ENCODE measurements at places on chromosomes 6 and 20.

DNA sequence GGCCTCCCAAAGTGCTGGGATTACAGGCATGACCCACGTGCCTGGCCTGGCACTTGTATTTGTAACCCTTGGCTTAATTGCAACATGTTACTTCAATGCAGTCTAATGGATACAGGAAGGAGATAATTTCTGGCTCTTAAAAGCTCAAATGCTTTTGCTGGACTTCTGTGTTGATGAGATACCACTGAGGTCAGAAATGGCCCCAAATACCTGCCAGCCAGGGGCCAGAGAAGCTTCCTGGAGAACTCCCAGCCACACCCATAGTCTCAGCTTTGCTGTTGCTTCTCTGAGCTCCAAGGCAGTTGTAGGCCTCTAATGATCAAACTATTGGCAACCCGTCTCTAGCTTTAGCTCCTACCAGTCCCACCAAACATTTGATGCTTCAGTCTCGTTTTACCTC lies 14.2 kb upstream of the ZNFX1 start:
- no peak for DNase-seq

GRCh38 chr6:159981403-159982245 lies 12.7 kb downstream of the IGF2R start:
- DNase-seq: peak; percentile 73

DNA sequence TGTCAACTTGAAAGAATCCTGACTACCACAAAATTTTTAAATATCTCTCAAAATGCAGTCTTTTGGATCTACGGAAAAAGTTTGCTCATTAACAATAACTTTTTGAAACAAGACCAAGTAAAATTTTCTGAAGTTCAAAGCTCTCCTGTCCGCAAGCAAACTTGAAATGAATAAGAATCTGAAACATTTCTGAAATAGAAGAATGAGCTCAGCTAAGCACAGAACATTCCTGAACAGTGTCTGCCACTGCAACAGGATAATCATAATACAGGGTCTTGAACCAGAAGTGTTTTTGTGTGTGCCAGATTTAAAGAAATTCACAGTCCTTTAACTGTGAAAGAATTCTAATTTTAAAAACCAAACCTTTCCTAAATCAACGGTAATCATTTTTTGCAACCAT lies 49.1 kb upstream of the TASP1 start:
- no peak for DNase-seq

DNA sequence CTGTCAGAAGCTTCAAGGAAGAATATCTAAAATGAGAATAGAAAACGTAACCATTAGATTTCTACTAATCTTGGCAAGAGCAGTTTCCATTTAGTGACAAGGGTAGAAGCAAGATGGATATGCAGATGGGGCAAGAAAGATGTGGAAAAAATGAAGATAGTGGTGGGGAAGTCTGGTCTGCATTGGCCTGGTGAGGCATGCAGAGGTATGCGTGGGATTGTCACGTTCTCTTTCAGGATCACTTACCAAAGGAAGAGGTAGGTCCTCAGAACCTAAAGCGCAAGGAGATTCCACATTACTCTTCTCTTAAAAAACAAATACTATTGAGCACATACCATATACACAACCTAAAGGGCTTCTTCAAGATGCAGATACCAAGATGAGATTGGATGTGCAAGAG lies 238.7 kb downstream of the UST start:
- no peak for DNase-seq

- peak; percentile 52 for DNase-seq
These were observed 47.1 kb downstream of the DST start for GRCh38 chr6:56595490-56596122.

DNA sequence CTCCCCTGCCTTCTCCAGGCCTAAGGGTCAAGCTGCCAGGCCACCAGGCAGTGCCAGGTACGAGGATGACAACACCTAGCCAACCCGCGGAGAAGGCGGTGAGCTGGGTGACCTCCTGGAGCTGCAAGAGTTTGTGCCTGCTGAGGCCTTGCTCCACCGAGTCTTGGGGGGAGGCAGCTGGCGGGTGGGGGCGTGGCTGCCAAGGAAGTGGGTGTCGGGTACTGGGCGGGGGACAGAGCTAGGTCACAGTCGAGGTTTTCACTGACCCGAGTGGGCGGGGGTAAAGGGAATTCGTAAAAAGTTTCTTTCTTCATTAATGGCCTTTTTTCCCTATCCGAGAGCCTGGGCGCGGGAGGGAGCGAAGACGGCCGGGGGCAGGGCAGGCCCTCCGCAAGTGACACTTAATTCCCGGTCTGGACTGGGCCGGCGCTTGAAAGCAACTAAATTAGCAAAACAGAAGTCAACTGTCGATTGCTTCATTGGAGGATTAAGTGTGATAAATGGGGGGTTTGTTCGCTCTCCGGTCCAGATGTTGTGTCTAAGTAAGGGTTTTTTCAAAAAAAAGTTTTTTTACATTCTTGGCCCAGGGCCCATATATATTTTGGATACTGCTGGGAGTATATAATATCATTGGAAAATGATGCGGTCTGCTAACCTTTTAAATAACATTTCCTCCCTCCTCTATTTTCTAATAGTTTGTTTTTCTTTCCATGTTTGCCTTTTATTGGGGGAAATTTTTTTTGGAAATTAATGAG lies 43.1 kb upstream of the FOXP4 start:
- no peak for DNase-seq

DNA sequence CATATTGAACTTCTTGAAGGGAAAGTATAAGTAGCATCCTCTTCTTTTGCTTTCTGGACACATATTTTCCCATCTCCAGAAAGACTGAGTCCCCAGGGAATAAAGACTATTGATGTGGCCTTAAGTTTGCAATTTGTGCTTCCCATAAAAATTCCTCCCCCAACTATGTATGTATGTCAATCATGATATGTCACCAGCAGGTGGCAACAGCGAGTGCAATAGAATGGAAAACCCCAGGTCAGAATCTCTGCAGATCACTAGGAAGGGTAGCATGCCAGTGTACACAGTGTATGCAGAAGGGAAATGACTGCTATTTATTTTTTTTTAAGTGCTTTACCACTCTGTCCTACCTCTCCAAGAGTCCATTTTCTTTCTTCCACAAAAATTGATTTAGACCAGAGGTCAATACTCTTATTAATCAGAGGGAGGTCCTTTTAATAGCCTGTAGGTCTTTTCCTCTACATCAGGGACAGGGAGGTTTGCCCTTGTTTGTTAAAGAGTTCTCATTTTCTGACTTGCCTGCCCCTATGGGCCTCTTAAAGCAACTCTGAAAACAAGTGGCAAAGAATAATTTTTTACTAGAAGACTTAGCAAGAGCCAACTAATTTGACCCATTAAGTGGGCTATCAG lies 61.4 kb downstream of the BMP2 start:
- peak; percentile 46 for DNase-seq

DNA sequence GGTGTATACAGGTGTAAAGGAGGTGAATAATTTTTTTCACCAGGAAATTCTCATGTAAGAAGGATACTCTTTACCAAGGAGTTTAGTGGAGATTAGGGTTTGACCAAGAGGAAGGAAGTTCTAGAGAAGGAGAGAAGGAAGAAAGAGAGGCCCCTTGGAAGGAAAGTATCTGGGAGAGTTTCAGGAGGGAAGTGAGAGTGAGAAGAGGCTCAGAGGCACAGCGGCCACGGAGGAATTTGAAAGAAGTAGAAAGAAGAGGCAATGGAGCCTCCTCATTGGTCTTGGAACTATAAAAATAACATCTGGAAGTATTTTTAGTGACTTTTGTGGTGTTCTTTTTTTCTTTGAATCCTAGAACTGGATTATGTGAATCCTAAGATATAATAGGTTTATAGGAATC lies 50.8 kb upstream of the MCUR1 start:
- no peak for DNase-seq

GRCh38 chr6:142489722-142490610 lies 188.2 kb downstream of the ADGRG6 start:
- no peak for DNase-seq

DNA sequence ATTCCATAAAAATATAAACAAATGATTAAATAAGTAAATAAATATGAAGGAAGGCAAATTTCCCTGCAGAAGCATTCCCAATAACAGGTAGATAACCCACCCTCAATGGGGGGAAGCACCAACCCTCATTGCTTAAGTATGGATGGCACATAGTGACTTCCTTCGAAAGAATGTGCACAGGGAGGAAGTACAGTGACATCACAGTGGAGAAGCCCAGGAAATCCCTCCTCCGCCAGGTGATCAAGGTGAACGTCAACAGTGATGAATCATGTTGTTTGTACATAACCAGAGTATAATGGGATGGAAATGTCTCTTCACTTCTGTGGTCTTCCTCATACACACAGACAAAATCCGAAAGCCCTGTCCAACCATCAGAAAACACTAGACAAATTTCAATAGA lies 267.9 kb downstream of the THBS2 start:
- no peak for DNase-seq

GRCh38 chr6:167226791-167227190 lies 64.3 kb upstream of the UNC93A start:
- no peak for DNase-seq
